ENCODE measurements at places on chromosomes 11 and 22.
A peak's percentile ranks its signal among the peaks of the same experiment; 100 is the strongest.

- DNase-seq: no peak
Observed at GRCh38 chr22:26023104-26023775, 146.0 kb upstream of the SEZ6L start.

GRCh38 chr11:78061088-78061920, 2.4 kb upstream of the THRSP start:
- DNase-seq: no peak

DNA sequence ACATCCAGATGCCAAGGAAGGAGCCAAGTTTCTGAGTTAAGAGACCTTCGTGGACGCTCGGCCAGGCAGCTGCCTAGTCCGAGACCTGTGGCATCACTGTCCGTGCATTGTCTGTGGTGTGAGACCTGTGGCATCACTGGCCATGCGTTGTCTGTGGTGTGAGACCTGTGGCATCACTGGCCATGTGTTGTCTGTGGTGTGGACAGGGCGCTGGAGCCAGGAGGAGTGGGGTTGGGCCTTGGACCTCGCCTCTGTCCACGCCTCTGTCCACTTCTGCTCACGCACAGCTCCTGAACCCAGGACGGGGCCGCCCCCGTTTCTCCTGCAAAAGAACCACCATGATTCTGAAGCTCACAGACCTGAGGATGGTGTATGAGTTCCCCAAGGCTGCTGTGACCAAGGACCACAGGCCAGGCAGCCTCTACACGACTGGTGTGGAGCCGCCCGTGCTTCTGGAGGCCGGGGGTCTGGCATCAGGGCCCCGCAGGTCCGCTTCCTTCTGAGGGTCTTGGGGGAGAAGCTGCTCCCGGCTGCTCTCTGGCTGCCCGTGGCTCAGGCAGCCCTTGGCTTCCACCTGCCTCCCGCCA, 1218.3 kb downstream of the BRD1 start:
- DNase-seq: no peak

DNA sequence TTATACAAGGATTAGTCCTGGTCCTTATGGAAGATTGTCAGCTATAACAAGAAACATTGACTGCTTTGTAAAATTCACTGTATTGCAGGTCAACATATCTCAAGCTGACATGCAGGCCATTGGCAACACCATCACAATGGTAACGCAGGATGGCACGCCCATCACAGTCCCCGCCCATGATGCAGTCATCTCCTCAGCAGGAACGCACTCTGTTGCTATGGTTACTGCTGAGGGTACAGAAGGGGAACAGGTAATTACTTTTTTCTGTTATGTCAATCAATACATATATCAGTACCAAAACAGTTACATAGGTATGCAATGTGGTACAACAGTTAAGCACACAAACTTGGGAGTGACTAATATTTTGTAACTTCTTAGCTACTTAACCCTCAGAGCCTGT, 55.3 kb downstream of the ZNF143 start:
- no peak for DNase-seq

DNA sequence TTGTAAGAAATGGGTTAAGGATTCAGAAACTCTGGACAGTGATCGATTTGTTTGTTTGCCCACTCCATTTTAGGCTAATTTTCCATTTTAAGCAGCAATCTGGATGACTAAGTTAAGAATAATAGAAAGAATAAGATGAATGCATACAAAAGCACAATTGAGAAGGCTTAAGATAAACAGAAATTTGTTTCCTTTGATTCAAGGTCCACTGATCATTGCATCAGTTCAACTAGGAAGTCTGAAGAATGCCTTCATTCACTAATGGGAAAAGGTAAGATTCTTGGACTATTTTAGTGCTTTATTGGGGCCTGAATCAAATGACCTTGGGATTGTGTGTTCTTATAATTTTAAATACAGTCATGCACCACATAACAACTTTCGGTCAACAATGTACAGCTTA, 140.8 kb downstream of the CADM1 start:
- DNase-seq: no peak

DNA sequence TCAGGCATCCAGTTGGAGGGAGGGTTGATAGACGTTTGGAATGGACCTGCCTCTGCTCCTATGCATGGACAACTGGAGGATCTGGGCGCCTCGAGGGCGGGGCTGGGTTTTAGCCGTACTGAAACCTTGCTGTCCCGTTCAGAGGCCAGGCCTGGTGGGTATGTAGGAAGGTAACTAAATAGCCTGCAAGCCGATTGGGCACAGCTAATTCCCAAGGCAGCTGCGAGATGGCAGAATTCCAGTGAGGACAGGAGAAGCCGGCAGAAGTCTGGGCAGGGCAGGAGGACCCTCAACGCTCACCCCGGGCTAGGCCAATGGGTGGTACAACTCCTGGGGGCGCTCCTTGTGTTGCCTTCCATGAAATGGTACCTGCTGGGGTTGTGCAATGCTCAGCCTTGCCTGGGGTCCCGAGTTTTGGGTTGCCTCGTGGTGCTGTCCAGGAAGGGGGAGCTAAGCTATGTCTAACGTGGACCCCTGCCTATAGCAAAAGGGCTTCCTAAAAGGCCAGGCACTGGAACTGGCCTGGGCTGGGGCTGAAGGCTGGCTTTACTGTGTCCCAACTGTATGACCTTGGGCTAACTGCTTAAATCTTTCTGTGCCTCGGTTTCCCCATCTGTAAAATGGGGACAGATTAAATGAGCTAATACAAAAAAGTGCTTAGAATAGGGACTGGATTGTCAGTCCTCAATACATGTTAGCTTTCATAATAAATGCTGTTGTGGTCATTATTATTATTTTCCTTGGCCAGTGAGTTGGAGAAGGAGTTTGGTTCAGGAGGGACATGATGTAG, 30.1 kb upstream of the CD82 start:
- DNase-seq: no peak

DNA sequence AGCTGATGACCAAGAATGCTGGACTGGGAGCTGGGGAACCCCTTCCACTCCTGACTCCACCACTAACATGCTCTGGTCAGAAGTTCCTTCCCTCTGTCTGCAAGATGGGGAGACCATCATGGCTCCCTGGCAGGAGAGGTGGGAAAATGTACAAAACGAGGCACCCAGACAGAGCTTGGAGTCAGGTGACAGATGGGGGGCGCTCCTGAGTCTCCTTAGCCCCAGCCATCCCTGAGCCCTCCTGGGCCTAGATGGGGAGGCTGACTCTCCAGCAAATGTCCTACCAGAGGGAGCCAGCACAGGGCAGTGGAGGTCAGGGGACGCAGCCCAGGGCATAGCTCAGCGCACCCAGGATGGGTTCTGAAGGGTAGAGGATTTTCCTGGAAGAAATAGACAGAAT, 20.0 kb downstream of the KCNJ4 start:
- no peak for DNase-seq

DNA sequence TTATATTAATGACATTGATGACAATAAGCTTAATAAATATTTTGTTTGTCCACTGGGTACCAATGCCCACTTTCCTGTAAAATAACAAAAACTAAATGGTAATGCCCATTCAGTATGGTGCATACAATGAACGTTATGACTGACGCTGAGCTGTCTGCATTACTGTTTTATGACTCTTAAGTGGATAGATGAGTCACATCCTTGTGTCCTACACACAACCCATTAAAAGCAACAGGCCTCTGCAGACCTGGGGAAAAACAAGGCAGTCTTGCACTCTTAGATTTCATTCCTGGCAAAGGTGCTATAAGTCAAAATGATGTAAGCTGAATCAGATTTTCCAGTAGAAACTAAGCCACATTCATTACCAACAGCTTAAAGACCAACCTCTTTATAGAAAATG, 176.3 kb upstream of the TMEM45B start:
- no peak for DNase-seq

DNA sequence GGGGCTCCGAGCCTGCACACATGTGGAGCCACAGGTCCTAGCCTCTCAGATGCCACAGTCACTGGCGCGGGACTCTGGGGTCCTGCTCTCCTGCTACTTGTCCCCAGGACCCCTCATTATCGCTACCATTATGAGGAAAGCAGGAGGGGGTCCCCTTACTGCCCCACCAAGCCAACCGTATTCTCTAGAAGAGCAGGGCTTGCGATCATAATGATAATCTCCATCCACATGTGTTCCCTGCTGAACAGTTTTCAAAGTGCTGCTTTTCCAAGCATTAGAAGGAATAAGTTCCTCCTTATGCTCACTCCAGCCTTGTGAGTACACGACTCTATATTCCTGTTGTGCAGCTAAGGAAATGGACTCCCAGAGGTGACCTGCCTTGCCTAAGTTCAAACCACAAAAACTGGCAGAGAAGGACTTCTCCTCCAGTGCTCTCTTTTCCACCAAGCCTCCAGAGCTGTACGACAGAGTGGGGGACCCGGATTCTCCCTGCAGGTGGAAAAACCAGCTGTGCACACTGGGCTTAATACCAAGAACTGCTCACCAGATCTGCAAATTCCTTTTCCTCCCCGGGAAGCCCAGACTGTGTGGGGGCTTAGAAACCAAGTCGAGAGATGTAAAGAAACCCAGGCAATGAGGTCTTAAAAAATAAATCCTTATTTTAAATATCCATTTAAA, 92.8 kb upstream of the DRD2 start:
- no peak for DNase-seq

GRCh38 chr22:41848468-41848867, 15.6 kb downstream of the SREBF2 start:
- no peak for DNase-seq

GRCh38 chr22:37021710-37022482, 2.4 kb downstream of the MPST start:
- DNase-seq: peak; percentile 33

- DNase-seq: no peak
Observed at GRCh38 chr11:108239076-108239475, 16.2 kb downstream of the ATM start.

- no peak for DNase-seq
Observed at GRCh38 chr22:33656808-33657628, 263.3 kb downstream of the LARGE1 start.

GRCh38 chr11:18780896-18781295, 10.7 kb downstream of the PTPN5 start:
- no peak for DNase-seq

DNA sequence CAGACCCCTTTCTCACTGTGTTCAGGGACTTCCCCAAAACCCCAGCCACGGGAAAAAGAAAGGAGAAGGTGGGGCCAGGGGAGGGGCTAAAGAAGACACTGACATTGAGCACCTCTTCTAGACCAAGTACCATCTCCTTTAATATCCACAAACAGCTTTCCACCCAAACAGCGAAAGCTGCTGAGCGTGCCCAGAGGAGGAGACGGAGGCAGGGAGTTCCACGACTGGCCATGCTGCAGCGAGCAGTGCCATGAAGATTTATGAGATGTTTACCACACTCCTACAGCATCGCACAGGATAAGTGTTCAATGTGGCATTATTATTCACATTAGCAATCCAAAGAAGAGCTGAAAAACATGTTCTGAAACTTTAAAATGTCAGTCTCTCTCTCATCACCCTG, 127.4 kb downstream of the LARGE1 start:
- no peak for DNase-seq

DNA sequence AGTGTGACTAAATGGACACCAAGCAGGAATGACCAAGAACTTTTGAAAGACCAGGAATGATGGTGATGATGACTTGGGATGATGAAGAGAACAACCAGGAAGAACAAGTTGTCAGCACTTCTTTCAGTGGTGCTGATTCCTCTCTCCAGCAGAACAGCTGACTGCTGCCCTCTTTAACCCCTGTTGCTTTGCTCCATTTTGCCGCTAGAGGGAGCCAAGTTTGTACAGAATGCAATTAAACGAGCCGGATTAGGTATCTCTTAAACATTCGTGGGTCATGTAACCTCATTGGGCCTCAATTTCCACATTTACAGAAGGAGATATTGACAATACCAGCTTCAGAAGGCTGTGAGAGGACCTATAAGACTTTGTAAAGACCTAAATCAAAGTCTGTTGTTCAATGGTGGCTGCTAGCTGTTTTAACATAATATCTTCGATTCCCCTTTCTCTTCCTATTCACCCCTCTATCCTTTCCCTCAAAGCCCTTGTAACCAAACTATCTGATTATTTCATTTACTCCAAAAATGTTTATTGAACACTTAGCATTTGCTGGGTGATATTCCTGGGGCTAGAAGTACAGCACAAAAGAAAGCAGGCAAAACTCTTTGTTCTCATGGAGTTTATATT, 1.9 kb downstream of the OR4S1 start:
- DNase-seq: no peak

GRCh38 chr11:11622340-11622706, 518 bp upstream of the GALNT18 start:
- no peak for DNase-seq

- no peak for DNase-seq
Observed at GRCh38 chr22:35864545-35865165, 147.0 kb downstream of the APOL5 start.

DNA sequence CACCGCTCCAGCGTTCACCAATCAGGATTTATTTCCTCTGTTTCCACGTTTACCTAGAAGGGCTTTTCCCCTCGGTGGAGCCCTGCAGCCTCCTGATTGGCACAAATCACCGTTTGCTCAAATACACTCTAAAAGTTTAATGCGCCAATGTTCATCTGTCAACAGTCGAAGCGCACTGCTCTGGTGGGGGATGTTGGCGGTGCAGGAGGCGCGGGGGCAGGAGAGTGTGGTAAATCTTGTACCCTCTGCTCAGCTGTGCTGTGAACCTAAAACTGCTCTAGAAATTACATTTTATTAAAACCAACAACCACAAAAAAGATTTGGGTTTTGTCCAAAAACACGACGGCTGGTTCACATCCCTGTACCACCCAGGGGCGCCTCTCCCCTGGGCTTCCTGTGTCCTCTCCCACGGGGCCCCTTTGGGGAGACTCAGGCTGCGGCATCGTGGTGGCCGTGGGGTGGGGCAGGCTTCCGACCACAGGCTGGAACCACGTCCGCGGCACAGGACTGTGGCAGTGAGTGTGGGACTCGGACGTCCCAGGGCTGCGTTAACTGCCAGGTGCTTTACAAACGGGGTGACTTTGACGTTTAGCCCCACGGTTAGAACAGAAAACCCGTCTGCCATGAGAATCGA, 13.5 kb downstream of the TTLL8 start:
- DNase-seq: no peak

- DNase-seq: peak; percentile 7
Observed at GRCh38 chr11:71247551-71248250, 4.7 kb downstream of the SHANK2 start.

GRCh38 chr11:76785513-76785912, 2.4 kb downstream of the TSKU start:
- no peak for DNase-seq

DNA sequence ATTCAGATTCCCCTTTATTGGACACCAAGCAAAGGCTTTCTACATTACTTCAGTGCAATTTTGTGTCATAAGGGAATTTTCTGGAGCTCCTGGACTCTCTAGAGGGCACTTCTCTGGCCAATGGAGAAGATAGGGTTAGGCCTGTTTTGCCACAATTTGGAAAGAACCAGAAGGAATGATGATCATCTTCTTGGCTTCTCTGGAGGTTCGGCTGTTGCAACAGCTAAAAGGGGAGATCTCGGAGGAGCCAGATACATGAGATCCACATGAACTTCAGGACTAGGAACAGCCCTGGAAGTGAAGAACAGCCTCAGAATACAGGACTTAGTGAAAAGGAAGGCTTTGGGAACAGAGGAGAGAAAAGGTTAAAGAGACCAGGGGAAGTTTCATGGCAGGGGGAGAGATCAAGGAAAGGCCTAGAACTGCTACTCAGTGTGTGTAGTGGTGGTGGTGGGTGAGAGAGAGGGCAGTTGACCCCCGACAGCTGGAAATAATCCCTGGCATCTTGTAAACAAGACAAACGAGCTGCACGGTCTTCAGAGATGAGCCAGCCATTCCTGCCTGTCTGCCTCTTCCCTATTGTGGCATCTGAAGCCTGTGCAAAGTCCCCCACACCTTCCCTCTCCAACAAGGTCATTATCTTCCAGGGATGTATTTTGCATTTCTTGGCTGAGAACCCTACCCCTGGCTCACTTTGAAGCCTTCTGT, 83.8 kb downstream of the CCDC81 start:
- no peak for DNase-seq

- DNase-seq: no peak
Observed at GRCh38 chr22:30998329-30998728, 29.3 kb downstream of the TUG1 start.

All from C1 segment of cervical spinal cord (tissue), 14 donors.